ENCODE measurements at places on chromosomes 1 and 21. TPM values are rescaled to one million over a fixed set of nuclear protein-coding genes. Genes with fewer than 3 reads are reported as not detected.

Gene CASQ1
- total RNA-seq: 0.28 TPM

Gene OR10J1
- total RNA-seq: not detected

Gene FHL3
- total RNA-seq: 10.6 TPM

Gene RHD
- total RNA-seq: not detected

GRCh38 chr21:26965040-26965906, 1.6 kb downstream of the ADAMTS5 start:
- ATAC-seq: no peak

GRCh38 chr1:84246213-84246612, 55.3 kb upstream of the SAMD13 start:
- ATAC-seq: no peak

- ATAC-seq: peak; percentile 36
These were observed 407 bp downstream of the GALNT2 start for GRCh38 chr1:230067419-230067870.

Gene CORT
- total RNA-seq: 0.28 TPM

DNA sequence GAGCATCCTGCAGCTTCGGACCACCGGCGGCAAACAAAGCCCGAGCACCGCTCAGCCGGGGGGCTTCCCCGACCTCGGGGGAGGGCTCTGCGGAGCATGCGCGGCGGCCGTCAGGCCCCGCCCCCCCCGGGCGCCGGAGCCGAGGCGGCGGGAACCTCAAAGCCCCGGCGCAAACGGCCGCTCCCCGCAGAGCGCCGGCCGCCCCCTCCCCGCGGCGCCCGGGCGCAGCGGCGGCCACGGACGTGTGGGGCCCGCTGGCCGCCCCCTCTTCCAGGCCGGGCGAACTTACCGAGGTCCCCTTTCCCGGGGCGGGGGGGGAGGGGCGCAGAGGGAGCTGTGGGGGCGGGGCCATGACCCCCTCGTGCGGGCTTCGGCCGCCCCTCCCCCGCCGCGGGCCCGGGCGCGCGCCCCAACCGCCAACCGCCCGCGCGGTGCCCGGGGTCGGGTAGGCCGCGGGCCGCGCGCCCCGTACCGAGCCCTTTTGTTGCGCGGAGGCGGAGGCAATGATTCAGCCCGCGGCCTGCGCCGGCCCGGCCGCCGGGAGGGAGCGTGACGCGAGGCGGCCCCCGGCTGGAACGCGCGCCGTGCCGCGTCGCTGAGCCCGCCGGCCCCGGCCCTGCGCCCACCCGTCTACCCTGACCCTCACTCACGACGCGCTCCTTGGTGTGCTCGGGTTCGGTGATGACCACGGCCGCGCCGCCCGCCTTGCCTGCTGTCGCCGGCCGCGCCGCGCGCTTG, 1.7 kb downstream of the RCC2 start:
- ATAC-seq: peak; percentile 8

DNA sequence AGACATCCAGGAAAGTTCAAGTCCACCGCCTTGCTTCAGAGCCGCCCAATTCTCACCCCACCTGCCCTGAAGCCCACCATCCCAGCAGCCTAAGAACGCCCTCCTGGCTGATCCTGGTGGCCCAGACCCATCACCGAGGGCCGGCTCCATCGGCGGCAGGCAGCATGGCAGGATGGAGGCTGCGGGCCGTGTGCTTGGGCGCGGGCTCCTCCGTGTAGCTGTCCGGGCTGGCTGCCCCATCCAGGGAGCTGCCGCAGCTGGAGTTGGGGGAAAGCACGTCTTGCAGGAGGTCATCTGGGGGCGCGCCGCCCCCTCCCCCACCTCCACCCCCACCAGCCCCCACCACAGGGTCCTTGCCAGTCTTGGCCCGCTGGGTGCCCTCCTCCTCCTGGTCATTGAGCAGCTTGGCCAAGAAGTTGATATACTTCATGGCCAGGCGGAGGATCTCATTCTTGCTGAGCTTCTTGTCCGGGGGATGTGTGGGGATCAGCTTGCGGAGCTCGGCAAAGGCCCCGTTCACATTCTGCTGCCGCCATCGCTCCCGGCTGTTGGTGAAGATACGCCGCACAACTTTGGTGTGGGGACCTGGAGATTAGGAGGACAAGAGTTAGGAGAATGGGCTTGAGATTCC, 12.3 kb downstream of the TAL1 start:
- ATAC-seq: no peak

Gene TSPEAR
- total RNA-seq: 0.08 TPM

DNA sequence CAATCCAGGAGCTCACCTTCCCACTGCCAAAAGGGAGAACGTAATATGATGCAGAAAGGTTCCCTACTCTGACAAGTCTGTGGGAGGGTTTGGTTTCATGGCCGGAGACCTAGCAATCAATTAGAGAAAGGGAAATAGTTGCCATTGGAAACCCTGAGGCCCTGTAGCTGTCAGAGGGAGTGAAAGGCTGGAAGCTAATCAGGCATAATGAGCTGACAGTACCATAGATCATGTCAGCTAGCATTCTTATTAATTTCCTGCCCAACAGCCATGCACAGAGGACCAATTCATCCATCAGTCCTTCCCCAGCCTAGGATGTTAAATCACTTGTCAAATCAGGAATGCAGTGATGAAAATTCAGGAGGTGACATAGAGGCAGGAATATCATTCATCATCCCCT, 527.3 kb downstream of the PLPP3 start:
- ATAC-seq: no peak

DNA sequence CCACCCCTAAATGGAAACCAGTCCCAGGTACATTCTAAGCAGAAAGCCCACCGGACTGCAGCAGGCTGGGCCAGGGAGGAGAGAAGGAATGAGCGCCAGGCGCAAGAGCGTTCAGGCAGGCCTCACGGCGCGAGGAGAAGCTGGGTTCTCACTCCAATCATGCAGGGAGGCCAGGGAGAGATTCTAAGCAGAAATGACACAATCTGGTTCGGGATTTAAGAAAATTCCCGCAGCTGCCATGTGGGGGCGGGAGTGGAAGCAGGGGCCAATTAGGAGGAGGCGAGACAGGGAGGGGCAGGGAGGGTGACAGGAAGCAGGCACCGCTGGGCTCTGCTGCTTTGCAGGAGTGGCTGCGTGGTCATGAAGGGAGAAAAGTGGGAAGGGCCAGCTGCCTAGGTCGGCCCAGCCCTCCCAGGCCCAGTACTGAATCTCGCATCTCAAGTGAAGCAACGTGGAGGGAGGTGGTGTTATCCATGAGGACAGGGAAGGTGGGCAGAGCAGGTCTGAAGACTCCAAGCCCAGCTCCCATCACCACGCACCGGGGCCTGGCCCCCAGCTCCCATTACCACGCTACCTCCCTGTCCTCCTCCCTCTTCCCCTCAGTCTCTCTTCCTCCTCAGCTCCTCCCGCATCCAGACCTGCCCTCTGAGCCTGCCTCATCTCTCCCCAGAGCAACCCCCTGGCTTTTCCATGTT, 11.8 kb downstream of the NPHP4 start:
- peak; percentile 41 for ATAC-seq

Gene TMEM51
- total RNA-seq: 22.5 TPM

Gene PRDM16
- total RNA-seq: 0.44 TPM

Gene IGSF5
- total RNA-seq: not detected

GRCh38 chr1:60935599-60936110, 146.7 kb upstream of the NFIA start:
- no peak for ATAC-seq

GRCh38 chr1:18787825-18788385, 71.6 kb downstream of the TAS1R2 start:
- ATAC-seq: no peak

DNA sequence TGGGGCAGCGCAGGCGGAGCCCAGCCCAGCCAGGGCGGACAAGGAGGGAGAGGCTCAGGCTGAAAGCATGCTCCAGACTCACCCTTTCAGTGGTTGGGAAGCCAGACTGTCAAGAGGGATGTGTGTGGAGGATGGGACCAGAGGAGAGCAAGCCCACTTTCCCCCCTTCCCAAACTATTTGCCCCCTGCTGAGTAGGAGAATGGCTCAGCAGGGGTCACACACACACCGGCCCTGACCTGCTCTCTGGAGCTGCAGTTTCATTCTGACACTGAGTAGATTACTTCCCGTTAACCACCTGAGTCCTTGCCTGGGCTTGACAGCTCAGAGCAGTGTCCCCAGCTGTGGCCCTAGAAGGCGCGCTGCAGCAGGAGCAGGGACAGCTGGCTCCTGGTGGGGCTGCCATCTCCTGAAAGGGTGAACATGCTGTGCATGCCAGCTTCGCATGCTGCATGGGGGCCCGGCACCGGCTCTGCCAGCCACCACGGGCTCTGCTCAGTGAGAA, 51.6 kb upstream of the CNTN2 start:
- no peak for ATAC-seq

- ATAC-seq: peak; percentile 56
These were observed 42.1 kb upstream of the ZNF496 start for GRCh38 chr1:247373721-247374141.

Gene PLEKHA6
- total RNA-seq: 11.1 TPM

GRCh38 chr1:76121850-76122249, 47.3 kb downstream of the ST6GALNAC3 start:
- no peak for ATAC-seq

GRCh38 chr1:198495631-198496030, 44.8 kb downstream of the ATP6V1G3 start:
- ATAC-seq: no peak

Gene CTSE
- 0.12 TPM for total RNA-seq

- ATAC-seq: peak; percentile 44
These were observed 64.2 kb upstream of the ERRFI1 start for GRCh38 chr1:8090241-8090702.

DNA sequence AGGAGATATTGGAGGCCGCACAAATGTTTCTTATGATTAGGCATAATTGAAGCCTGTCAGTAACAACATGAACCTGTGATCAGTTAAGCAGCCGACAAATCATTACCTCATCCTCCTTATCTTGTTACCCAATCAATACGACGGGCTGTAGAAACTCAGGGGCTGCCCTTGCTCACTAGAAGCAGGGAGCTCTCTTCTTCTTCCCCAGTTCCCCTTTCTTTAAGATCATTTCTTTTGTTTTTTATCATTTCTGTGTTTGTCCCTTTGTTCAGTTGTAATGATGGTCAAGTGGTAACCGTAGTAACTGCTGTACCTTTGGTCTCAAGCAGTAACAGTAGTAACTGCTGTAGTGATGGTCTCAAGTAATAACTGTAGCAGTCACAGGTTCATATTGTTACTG, 13.8 kb upstream of the FCGR2A start:
- ATAC-seq: no peak

GRCh38 chr1:205680073-205680851, at the start of gene SLC45A3:
SLC45A3 (minus strand) TSS chr1:205680509; CDS start chr1:205664656, 15,853 bp downstream.
- ATAC-seq: peak; percentile 45

- no peak for ATAC-seq
These were observed 228.9 kb downstream of the TOMM20 start for GRCh38 chr1:234899730-234900072.

Gene CALML6
- 0.20 TPM for total RNA-seq

DNA sequence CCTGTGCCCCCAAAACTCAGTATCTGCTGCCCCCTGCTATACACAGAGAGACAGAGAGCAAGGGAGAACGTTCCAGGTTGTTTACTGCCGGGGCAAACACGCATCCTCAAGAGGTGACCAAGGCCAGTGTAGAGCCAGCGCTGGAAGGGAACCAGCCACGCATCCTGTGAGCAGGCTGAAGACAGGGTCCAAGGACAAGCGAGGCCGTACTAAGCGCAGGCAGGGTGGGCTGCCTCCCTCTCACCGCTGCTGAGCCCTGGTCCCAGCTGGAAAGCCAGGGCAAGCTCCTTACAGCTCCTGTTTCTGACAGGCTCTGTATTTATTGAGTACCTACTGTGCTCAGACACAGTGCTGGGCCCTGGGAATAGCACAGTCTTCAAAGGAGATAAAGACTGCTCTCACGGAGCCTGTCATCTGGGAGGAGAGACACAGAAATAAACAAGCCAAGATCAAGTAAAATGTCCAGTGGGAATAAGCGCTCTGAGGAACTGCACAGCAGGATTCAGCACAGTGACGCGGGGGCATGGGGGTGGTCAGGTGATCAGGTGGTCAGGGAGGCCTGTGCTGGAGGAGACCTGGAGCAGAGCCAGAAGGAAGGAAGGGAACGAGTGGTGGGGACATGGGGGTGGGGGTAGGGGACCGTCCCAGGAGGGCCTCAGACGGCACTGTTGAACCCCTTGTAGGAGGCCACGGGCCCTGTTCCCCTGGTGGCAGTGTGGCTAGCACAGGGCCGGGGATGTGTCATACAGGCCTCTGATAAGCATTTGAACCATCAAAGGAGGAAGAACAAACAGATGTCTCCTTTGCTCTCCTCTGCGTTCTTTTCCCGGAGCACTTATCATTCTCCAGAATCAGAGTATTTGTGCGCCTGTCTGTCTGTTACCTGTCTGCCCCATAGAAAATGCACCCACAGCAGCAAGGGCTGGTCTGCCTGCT, 37.8 kb upstream of the EFHD2 start:
- no peak for ATAC-seq

Gene CD1E
- not detected for total RNA-seq

Gene ANGPTL3
- total RNA-seq: not detected

GRCh38 chr21:35582731-35583130, 477.6 kb downstream of the SETD4 start:
- no peak for ATAC-seq

Gene AMY2A
- not detected for total RNA-seq
